Activated CD4-positive, alpha-beta T cell treated with anti-CD3 and anti-CD28 coated beads, Interleukin-2, amount 10 ng/mL, durations not matched to agents 24 days and 14 days (primary cell): ENCODE measurements at places on chromosomes 2 and 18. TPM values are rescaled to one million over a fixed set of nuclear protein-coding genes. Genes with fewer than 3 reads are reported as not detected.

- DNase-seq: no peak
Observed at GRCh38 chr2:8609357-8609811, 72.5 kb upstream of the ID2 start.

- DNase-seq: no peak
Observed at GRCh38 chr2:178268435-178268834, 74.1 kb downstream of the OSBPL6 start.

DNA sequence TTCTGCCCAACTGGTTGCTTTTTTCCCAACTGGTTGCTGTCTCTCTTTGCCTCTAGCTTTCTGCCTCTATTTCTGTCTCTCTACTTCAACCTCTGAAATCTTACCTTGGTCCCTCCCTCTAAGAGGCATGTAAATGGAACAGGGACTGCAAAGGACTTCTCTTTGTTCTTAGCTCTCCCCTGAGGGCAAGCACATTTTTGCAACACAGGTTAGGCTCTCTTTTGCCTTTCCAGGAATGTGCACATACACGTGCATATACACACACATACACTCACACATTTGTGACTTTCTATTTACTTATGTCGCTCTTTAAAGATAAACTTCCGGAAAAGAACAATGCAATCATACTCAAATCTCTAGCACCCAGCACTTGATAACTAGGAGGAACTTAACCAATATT, 262.6 kb upstream of the DDX18 start:
- DNase-seq: no peak

GRCh38 chr2:174180165-174180724, 68.1 kb downstream of the OLA1 start:
- no peak for DNase-seq

DNA sequence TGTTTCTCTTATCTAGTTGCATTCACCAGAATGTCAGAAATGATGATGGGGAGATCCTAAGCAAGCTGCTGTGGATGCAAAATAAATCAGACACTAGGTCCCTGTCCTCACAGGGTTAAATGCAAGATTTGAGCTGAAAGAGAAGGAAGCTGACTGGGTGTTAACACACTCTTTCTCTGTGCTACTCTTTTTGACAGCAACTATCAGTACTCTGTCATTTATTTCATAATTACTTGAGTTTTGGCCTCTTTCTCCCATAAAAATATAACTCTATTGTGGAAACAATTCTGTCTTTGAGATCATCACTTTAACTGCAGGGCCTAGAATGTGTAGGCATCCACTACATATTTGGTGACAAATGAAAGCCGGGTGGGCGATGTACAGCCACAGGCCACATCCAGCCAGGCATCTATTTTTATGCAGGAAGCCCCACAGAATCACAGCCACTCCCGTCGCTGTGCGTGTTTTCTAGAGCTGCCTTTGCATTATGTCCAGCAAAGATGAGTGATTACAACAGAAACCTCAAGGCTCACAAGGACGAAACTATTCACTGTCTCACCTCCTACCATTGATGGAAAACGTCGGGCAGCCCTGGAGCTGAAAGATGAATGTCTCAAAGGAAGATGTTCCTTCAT, 849.0 kb downstream of the RNF144A start:
- DNase-seq: peak; percentile 32

- DNase-seq: no peak
Observed at GRCh38 chr2:200396781-200397242, 90.3 kb downstream of the SPATS2L start.

- no peak for DNase-seq
Observed at GRCh38 chr18:49001111-49001510, 50.3 kb upstream of the SMAD7 start.

GRCh38 chr2:37713258-37713700, 41.8 kb upstream of the CDC42EP3 start:
- DNase-seq: peak; percentile 74

- DNase-seq: no peak
Observed at GRCh38 chr2:47628904-47629303, 154.0 kb upstream of the MSH6 start.

C2orf42 gene
- total RNA-seq: 18.5 and 19.6 TPM in 2 replicates
